ENCODE measurements at places on chromosomes 3 and 15.

- peak; percentile 62 for DNase-seq
These were observed 32.3 kb downstream of the PAQR9 start for GRCh38 chr3:142931222-142931621.

GRCh38 chr3:114447545-114447944 lies 153.7 kb downstream of the TIGIT start:
- no peak for DNase-seq

GRCh38 chr3:122957707-122958689 lies 69.6 kb downstream of the SEMA5B start:
- DNase-seq: no peak

DNA sequence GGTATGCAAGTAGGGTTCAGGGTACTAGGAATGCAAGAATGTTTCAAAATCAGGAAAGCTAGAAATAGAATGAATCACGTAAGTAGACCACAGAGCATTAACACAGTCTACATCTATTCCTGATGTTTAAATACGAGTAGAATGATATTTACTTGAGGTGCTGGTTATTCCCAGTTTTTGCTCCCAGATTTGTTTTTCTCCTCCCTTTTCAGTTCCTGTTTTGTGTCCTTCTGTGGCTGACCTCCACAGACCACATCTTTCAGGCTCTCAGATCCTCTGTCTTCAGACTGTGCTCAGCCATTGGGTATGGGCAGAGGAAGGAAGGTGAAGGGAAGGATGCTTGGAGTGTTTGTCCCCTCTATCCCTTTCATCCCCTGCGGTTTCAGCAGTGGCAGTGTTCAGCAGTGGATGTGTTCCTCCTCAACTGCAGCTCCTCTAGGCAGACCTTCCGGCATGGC lies 276.6 kb downstream of the ZNF621 start:
- no peak for DNase-seq

- DNase-seq: no peak
These were observed 7.6 kb upstream of the PLA2G4F start for GRCh38 chr15:42163947-42164550.

GRCh38 chr3:71101014-71101413 lies 482.5 kb downstream of the FOXP1 start:
- peak; percentile 47 for DNase-seq

- no peak for DNase-seq
These were observed 334.0 kb upstream of the ARL6 start for GRCh38 chr3:97430601-97431000.

DNA sequence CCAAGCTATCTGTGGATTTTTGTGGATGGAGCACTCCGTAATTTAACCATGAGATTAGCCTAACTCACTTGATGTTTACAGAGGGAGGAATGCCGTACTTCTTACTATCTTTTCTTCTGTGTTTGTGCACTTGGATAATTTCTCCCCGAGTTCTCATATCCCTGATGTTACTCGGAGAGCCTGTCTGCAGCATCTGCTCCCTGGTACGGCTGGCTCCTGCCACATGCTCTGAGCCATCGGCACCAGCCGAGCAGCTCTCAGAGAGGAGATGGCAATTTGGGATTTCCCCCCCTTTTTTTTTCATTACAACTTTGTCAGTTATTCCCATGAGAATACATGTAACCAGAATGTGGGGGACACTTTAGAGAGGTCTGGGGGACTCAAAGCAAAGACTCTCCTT lies 155.0 kb downstream of the MCTP2 start:
- DNase-seq: no peak

DNA sequence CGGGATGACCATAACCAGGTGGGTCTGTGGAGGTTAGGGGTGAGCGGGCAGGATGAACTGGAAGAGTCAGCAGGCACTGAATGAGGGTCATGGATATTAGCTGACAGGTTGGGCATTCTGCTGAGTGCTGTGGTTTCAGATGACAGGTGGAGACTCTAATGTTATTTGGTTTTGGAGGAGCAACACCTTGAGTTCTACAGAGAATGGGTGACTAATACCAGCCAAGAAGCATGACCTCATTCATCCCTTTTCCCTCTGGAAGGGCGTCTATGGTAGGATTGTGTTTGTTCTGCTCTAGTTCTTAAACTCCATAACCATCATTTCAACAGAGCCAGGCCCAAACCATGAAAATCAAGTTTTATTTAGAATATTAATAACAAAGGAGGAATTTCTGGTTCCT lies 550.7 kb upstream of the LMCD1 start:
- DNase-seq: no peak

DNA sequence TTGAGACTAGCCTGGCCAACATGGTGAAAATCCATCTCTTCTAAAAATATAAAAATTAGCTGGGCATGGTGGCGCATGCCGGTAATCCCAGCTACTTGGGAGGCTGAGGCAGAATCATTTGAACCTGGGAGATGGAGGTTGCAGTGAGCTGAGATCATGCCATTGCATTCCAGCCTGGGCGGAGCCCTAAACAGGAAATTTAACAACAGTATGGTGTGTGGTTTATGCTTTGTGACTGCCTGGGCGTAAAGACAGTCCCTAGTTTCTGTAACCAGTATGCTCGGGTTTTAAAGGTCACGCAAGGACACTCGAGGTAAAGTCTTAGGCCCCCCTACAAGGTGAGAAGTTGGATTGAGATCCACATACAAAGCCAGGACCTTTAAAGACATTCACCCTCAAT lies 43.3 kb downstream of the USP50 start:
- no peak for DNase-seq

DNA sequence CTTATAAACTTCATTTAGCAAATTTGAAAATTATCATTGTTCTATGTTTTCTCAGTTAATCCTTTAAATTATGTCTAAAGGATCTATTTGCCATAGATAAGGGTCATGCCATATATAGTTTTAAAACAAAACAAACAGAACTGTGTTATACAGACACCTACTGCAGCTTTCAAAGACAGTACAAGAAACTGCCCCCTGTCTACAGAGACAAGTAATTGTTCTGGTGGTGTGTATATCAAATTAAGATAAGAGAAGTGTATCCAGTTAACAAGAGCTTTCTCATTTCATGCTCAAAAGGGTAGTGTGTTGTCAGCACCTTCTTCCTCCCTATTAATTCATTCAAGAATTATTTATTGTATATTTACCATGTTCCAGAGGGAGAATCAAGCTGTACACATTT lies 201.2 kb downstream of the FMN1 start:
- no peak for DNase-seq

- no peak for DNase-seq
These were observed 73.4 kb downstream of the SERPINI1 start for GRCh38 chr3:167808910-167809309.

DNA sequence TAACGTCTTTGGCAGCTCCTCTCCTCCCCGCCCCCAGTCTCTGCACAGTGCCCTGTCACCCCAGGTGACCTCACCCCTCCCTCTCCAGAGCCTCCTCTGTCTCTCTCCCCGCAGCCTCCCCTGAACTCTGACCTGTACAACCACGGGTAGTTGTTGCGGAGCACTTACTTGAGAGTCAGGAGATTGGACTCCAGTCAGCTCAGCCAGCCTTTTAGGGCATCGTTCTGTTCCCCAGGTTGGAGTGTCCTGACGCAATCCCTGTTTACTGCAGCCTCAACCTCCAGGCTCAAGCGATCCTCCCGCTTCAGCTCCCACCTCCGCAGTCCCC lies 177.7 kb downstream of the UACA start:
- no peak for DNase-seq

DNA sequence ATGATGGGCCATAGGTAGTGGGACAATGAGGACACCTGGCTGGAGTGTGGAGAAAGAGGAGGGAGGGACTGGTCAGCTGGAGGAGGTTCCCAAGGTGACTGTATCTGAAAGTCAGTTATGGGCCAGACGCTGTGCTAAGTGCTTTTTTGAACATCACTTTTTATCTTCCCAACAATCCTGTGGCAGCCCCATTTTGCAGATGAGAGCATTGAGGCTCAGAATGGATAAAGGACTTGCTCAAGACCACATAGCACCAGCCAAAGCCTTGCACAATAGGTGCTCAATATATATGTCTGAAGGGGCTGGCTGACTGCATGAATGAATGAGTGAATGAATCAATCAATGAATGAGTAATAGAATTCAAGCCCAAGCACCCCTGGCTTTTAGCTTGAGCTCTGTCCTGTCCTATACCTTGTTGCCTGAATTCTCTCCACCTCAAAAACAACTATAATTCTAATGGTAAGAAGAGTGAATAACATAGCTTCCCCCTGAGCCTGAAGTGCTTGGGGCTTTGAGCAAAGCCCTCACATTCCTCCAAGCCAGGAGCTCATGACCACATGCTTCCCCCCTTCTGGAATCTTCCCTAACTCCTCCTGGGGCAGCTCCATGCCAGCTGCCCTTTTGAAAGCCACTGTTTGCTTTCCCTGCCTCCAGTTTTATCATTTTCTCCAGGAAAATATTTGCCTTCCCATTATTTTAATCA lies 150.9 kb downstream of the RPLP1 start:
- no peak for DNase-seq

GRCh38 chr15:68106656-68107055 lies 52.5 kb downstream of the PIAS1 start:
- DNase-seq: no peak

DNA sequence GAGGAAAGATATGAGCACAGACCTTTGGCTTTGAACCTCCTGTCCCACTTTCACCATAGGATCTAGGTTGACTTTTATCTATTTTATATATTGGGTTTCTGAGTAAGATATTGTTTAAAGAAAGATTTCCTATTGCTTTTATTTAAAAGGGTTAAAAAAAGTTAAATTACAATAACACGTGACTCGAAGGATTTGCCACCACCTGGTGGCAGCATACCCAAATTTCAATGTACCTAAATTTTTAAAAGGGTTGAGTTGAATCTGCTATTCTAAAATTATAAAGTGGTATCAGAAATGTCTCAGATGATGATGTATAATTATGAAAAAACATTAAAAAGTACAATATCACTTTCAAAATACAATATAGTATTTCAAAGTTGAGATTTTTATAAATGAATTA lies 368.4 kb downstream of the MECOM start:
- DNase-seq: peak; percentile 11

DNA sequence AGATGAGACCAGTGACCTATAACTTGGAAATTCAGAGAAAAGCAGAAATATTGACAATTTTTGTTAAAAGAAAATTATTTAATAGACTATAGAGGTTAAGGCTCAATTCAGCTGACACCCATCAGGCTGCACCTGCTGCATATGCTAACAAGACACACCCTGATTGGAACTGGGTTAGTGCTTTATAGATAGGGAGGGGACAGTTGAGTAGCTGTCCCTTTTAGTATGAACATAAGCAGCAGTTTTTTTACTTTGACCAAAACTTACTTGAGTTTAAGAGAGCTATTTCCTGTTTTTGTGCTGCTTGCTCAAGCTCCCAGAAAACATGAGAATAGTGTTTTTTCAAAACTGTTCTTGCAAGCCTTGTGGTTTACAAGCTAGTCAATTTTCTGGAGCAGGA lies 292.6 kb downstream of the LRRC3B start:
- DNase-seq: no peak

DNA sequence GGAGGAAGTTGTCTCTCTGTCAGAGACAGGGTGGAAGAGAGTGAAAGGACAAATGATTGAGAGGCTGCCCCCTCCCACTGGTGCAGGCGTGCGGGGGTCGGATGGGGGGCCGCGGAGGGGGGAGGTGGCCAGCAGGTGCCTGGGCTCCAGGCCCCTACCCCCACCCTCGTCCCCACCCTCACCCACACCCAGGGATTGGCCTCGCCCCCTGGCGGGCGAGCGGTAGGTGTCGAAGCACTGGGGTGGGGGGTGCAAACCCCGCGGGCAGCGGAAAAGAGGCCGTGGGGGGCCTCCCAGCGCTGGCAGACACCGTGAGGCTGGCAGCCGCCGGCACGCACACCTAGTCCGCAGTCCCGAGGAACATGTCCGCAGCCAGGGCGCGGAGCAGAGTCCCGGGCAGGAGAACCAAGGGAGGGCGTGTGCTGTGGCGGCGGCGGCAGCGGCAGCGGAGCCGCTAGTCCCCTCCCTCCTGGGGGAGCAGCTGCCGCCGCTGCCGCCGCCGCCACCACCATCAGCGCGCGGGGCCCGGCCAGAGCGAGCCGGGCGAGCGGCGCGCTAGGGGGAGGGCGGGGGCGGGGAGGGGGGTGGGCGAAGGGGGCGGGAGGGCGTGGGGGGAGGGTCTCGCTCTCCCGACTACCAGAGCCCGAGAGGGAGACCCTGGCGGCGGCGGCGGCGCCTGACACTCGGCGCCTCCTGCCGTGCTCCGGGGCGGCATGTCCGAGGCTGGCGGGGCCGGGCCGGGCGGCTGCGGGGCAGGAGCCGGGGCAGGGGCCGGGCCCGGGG lies at the start of gene KAT2B:
TSS of gene KAT2B (plus strand) at position 682 of the 783 bp plus-strand sequence. CDS start at position 714, 32 bp downstream.
- peak; percentile 86 for DNase-seq

DNA sequence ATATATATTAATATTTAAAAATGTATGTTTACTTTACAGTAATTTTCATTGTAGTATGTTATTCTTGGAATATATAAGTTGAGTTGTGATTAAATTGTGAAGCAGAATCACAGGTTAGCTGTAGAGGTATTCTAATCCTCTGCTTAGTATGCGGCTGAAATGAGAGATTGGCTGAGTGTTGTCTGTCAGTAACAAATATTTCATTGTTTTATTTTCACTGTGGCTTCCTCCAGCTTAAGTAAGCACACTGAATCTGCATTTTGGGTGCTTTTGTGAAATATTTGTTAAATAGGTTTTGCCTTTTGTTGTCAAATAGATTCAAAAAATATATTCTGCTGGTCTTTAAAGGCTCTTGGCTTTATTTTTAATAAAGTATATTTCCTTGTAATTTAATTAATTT lies 357.5 kb downstream of the CADM2 start:
- no peak for DNase-seq

DNA sequence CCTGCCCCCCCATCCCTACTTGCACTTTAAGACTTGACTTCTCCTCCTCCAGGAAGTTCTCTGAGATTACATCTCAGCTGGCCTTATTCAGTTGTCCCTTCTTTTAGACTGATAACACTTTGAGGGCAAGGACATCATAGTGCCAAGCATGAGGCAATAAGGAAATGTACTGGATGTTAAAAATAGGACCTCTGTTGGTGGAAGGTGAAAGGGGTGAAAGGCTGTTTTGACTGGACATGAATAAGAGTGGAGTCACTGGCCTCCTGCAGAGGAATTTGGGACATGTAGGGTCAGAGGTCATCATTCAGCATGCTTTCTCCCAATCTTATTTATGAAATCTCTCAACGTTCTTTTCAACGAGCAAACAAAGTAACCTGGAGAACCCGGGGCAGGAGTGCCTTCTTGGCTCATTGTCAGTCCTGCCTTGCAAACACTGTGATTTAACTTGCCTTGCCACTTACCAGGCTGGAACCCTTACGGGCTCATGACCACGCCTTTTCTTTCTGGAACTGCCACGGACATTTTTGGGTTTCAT lies 38.6 kb downstream of the TRIM71 start:
- DNase-seq: peak; percentile 29

GRCh38 chr3:50375258-50375931 lies 16.1 kb upstream of the TMEM115 start:
- no peak for DNase-seq

GRCh38 chr3:124217542-124217941 lies 225.6 kb upstream of the ROPN1 start:
- peak; percentile 9 for DNase-seq

All from A549 (cell line).